ENCODE measurements at places on chromosomes 7 and 10.

GRCh38 chr10:31580646-31581045 is 261.6 kb downstream of the ZEB1 start:
- DNase-seq: no peak

DNA sequence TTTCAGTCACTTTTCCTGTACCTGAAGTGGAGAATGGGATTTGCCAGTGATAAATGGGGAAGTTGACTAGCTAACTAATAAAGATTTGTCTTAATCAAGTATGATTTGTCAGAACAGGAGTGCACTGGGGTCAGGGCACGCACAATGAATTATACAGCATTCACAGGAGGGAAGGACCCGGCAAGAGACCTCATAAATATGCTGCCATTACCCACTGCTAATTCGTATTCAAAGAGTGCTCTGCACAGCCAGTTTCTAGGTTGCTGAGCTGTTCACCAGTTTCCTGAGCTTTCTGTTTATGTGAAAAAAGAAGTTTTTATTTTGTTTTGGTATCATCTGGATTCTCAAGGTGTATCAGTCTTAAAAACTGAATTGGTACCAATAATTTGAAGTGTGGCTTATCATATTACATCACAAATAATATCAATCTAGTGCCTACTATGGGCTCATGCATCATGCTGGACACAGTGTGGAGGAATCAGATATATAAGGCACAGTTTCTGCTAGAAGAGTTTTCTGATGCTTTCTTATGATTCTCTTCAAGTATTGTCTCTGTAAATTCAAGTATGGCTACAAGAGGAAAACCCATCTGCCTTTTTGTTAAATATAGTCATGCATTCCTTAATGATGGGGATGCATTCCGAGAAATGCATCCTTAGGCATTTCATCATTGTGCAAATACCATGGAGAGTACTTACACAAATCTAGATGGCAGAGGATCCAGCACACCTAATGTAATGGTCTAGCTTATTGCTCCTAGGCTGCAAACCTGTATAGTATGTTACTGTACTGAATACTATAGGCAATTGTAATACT is 202.2 kb downstream of the VTI1A start:
- no peak for DNase-seq

DNA sequence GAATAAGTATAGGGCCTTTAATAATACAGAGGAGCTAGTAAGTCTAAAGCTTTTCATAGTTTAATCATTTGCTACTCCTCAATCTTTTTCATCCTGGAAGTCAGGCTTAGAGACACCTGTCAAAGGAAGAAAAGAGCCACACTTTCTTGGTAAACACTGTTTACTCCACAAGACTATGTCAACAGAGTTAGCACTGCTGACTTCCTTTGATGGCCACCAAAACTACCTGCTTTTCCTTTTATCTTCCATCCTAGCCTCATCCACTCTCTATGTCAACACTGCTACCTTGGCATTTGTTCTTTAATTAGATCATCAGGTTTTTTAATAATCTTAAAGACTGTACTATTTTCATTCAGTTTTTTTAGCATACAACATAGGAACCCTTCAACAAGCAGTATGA is 106.2 kb downstream of the ELAPOR2 start:
- DNase-seq: no peak

DNA sequence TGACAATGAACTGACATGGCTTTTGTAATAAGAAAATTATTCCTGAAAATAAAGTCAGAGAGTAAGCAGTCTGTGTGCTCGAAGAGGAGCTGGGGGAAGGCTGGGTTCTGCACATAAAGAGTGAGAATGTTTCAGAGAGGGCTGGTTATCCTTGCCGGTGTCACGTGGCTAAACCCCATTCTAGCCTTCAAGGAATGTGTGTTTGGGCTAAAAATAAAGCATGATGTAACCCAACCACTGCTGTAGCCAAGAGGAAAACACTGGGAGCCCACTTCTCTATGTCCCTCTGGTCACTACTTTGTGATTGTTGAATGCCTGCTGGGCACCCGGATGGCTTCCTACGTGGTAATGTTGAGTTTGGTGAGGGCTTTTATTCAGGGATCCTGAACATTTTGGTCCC is 23.5 kb downstream of the WDFY4 start:
- no peak for DNase-seq

Measured in stimulated activated CD8-positive, alpha-beta memory T cell treated with anti-CD3 and anti-CD28 coated beads, Interleukin-4, amount 100 ng/mL, for 1 hour (primary cell).